ENCODE measurements at places on chromosomes 12 and 14. TPM values are rescaled to one million over a fixed set of nuclear protein-coding genes. Genes with fewer than 3 reads are reported as not detected.

GRCh38 chr14:90773196-90773486 is 43.1 kb downstream of the TTC7B start:
- no peak for DNase-seq

DNA sequence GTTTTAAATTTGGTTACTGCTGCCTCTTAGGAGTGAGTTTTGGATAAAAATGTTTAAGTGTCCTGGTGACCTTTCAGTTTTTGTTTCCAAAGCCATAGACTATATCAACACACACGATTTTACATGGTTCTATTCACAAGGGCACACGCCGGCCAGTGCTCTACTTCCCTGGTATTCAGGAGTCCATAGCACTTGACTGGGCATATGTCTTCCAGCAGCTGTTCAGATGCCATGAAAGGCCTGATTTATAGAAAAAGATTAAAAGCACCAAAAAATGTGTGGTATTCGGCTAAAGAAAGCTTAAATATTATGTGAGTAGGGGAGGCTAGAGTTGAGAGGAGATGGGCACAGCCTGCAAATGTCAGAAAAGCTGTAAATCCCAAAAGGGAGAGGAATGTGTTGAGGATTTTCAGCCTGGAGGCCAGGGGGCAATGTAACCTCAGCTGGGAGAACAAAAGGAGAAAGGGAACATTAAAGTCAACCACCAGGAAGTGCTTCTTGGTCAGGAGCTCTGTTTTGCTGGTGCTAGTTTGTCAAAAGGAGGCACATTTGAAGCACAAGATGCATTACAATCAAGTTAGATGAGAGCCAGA is 478.4 kb downstream of the RAD51B start:
- DNase-seq, result no peak

DNA sequence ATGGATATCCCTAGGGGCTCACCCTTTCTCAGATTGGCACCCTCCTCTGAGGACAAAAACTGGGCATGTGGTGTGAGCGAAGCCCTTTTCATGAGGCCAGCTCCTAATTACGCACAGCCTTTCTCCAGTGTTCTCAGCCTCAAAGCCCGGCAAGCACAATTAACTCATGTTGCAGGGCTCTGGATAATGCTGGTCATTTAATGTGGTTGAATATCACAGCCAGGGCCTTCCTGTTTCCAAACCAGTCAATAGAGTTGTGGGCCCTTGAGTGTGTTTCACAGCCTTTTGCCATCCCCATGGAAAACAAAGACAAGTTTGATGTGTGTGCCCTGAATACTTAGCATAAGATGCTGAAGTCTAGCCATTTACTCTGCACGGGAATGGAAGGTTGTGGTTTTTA is 114.2 kb upstream of the ARHGAP5 start:
- peak; percentile 28 for DNase-seq

DNA sequence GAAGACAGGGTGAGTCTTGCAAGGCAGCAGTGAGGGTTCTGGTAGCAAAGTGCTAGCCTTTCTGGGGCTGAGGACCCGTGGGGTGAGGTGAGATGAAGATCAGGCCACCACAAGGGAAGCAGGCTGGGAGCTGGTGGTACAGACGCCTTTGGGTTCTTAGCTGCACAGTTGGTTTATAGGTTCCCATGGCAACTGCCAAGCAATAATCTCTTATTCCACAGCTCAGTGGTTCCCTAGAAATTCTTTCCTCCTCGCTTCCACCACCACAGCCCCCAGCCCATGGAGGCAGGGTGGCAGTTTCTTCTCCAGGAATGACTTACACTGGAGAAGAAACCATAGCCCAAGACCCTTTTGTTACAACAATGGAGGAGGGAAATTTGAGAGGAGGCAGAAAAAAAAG is 82.1 kb downstream of the CMKLR1 start:
- no peak for DNase-seq

LRRK2 gene
- 8.6 TPM for total RNA-seq
